ENCODE measurements at places on chromosomes 16 and 17. TPM values are rescaled to one million over a fixed set of nuclear protein-coding genes. Genes with fewer than 3 reads are reported as not detected.

OR1G1 gene
- not detected for total RNA-seq

EXOSC6 gene
- 32.9 TPM for total RNA-seq

OGFOD3 gene
- 28.0 TPM for total RNA-seq

DHX40 gene
- total RNA-seq, result 44.1 TPM

GPRC5C gene
- 0.43 TPM for total RNA-seq

HBA2 gene
- total RNA-seq, result not detected

BCAR1 gene
- total RNA-seq, result 87.2 TPM

CHST4 gene
- total RNA-seq, result not detected

RBFOX1 gene
- total RNA-seq, result not detected

TNRC6C gene
- total RNA-seq, result 6.8 TPM

TBC1D3C gene
- total RNA-seq, result not detected

TERB1 gene
- total RNA-seq, result under 0.01 TPM

All from fibroblast of villous mesenchyme (primary cell).